ENCODE measurements at places on chromosomes 6 and 20. TPM values are rescaled to one million over a fixed set of nuclear protein-coding genes. Genes with fewer than 3 reads are reported as not detected.

GRCh38 chr20:53354314-53354713, 239.3 kb downstream of the ZNF217 start:
- DNase-seq = no peak

- peak; percentile 45 for DNase-seq
Observed at GRCh38 chr20:13671916-13672378, 33.2 kb upstream of the TASP1 start.

- DNase-seq = no peak
Observed at GRCh38 chr20:44750081-44750805, 4.6 kb downstream of the KCNK15 start.

GRCh38 chr6:22036275-22036674, 260.6 kb downstream of the PRL start:
- no peak for DNase-seq

DNA sequence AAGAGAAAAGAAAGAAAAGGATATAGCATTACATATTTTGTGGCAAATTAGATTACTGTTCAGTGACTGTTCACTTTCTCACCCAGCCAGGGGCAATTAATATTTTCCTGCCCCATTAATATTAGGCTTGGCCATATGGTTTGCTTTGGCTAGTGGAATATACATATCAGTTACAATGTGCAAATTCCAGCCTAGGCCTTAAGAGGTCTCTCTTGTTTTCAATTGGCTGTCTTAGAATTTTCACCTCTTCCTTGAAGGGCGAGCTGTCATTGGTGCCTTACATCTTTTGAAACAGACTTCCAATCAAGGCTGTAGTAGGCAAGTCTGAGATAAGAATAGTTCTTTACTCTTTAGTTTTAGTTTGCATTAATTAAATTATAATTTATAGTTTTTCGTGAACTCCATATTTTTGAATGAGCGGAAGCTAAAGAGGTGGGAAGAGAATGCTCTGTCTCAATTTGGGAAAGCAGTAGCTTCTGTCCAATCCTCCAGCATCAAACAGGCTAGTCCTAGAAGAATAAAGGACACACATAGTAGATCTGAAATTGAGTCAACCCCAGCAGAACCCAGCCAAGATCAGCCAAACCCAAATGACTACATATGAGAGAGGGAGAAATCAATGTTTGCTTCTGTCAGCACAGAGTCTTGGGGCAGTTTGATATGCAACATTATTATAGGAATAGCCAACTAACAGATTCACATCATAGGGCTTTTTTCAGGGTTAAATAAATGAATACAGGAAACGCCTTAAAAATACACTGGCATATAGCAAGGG, 6.3 kb upstream of the CSNK2A1 start:
- no peak for DNase-seq

DNA sequence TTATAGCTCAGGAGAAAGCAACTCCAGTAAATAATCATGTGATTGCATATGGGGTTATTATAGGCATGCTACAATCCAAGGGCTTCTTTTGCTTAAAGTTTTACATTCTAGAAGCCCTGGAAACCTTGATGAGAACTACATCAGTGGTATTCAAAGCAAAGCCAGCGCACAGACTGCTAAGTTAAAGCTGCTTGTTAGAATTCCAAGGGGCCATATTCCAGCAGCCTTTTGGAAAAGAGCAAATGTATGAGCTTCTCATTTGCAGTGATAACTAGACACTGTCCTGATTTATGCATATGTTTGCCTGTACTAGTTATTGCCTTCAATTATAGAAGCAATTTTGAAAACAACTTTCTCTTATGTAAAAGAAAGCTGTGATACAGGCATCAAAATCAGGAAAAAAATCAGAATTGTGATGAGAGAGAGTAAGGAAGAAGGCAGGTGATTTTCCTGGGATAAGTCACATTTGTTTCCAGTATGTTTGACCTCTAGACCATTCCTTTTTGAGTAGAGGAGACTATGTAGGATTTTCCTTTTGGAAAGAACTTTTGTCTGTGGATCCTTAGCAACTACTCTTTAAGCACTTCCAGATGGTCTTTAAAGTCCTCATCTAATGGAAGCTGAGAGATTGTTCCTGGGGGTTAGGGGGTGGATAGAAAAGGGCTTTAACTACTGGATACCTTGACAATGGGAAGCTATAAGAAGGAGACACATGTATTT, 159.2 kb downstream of the PLCB4 start:
- DNase-seq = no peak

- DNase-seq = no peak
Observed at GRCh38 chr6:136326038-136326553, 36.5 kb upstream of the BCLAF1 start.

- DNase-seq = no peak
Observed at GRCh38 chr6:154430481-154430919, 73.9 kb upstream of the IPCEF1 start.

- DNase-seq = peak; percentile 31
Observed at GRCh38 chr20:24545168-24545567, 75.7 kb downstream of the SYNDIG1 start.

DNA sequence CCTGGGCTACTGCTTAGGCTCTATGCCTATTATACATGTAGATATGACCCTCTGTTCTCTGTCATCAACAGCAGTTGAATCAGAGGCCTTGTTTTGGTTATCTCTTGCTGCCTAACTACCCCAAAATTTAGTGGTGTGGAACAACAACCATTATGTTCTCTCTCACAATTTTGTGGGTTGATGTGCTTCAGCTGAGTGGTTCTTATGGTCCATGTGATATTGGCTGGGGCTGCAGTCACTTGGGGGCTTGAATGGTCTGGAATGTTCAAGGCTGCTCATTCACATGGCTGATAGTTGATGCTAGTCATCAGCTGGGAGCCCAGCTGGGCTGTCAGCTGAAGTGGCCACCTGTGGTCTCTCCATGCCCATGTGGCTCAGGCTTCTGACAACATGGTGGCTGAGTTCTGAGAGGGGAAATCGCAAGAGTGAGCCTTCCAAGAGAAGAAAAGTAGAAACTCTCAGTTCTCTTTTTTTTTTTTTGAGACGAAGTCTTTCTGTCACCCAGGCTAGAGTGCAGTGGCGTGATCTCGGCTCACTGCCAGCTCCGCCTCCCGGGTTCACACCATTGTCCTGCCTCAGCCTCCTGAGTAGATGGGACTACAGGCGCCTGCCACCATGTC, 47.8 kb downstream of the SHLD1 start:
- peak; percentile 28 for DNase-seq

- no peak for DNase-seq
Observed at GRCh38 chr6:128346569-128346968, 173.8 kb downstream of the PTPRK start.

GRCh38 chr6:111625461-111626391, 20.0 kb upstream of the TRAF3IP2 start:
- peak; percentile 56 for DNase-seq

DNA sequence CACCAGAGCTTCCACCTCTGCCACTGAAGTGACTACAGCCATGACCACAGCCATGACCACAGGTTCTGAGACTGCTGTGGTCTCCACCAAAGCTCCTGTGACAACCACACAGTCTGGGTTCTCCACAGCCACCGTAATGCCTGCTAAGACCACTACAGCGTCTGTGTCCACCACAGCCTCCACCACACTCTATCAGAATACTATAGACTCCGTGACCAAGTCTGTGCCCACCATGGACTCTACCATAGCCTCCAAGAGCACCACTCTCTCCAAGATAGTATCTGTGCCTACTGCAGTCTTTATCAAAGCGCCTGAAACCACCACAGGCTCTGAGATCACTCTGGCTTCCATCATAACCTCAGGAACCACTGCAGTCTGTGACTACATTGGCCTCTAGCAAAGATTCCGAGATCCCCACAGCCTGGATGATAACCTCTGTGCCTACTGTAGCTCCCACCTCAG, 18.3 kb upstream of the MUC21 start:
- no peak for DNase-seq

Gene FILIP1
- 211 TPM for total RNA-seq

Gene MOG
- 2.5 TPM for total RNA-seq

Gene F13A1
- total RNA-seq = 9.1 TPM

Gene SPAG4
- 6.4 TPM for total RNA-seq

Gene NKX2-4
- total RNA-seq = not detected

Measured in heart right ventricle (tissue), 16 donors.